ENCODE measurements at places on chromosomes 16 and 17.

- DNase-seq = peak; percentile 49
Measured at GRCh38 chr17:55763856-55764255, 13.0 kb downstream of the PCTP start.

DNA sequence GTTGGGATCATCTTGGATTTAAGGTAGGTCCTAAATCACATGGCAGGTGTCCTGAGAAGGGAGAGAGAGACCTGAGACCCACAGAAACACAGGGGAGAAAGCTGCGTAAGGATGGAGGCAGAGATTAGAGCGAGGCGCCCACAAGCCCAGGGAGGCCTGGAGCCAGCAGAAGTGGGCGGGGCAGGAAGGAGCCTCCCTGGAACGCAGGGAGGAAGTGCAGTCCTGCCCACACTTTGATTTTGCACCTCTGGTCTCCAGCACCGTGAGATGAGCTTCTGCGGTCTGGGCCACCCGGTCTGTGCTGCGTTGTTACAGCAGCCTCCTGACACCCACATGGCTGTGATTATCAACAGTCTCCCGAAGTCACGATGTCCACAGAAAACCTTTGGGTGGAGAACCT lies 6.4 kb downstream of the DNASE1L2 start:
- DNase-seq = no peak

DNA sequence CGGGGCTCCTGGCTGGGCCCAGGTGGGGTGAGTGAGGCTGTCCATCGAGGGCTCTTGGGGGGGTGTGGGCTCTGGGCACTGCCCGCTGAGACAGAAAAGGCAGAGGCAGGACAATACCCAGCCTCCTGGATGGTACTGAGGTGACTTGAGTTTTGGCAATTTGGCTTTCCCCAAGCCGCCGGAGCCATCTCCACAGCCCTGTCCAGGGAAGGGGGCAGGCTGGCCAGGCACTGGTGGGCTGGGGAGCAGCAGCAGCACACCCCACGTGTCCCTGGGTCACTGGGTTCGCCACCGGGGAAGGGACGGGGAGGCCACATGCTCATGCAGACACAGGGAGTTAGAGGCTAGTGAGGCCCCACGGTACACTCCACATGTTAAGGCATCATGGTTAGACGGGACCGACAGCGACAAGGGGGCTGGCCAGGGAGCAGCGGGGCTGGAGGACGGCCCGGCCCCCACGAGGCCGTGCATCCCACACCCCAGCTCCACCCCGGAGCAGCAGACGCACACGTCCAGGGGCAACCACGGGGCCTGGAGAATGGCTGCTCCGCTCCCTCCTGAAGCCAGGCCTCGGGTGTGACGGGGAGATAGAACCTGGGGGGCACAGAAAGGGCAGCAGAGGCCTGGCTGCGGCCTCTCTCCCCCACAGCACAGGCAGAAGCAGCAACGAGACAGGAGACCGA lies 3.0 kb downstream of the ARHGDIA start:
- DNase-seq = no peak

GRCh38 chr16:4160658-4161430 lies 44.6 kb upstream of the ADCY9 start:
- DNase-seq = no peak

GRCh38 chr16:86527366-86527765 lies 17.0 kb downstream of the FOXF1 start:
- DNase-seq = no peak

- DNase-seq = peak; percentile 80
Measured at GRCh38 chr17:69047368-69048263, 13.1 kb downstream of the ABCA9 start.

DNA sequence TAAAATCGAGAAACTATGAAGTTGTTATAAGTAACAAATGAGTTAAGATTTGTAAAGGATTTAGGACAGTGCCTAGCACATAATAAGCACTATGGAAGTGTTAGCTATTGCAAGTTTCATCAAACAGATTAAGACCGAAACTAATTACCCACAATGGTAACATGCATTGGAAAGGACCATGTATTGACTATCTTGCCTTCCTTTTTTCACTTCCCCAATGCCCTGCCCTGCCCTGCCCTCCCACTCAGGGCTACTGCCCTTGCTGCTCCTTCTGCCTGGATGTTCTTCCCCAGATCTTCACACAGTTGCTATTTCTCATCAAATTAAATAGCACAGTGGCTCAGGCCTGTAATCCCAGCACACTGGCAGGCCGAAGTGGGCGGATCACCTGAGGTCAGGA lies 202.1 kb upstream of the PSMD7 start:
- no peak for DNase-seq

DNA sequence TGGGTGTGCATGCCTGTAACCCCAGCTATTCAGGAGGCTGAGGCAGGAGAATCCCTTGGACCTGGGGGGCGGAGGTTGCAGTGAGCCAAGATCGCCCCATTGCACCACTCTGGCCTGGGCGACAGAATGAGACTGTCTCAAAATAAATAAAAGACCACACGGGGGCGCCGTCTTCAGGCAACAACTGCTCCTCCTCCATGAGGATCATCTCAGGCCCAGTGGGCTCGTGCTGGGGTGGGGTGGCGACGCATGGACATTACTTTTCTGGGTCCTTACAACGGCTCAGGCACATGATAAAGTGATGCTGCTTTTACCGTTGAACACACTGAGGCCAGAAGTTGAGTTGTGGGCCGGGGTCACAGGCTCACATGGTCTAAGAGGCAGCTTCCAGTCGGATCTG lies 56.2 kb downstream of the PRMT7 start:
- peak; percentile 51 for DNase-seq

All from foreskin fibroblast (primary cell).